ENCODE measurements at places on chromosomes 4 and X.

- no peak for DNase-seq
These were observed 14.3 kb upstream of the GCNA start for GRCh38 chrX:71563921-71564320.

DNA sequence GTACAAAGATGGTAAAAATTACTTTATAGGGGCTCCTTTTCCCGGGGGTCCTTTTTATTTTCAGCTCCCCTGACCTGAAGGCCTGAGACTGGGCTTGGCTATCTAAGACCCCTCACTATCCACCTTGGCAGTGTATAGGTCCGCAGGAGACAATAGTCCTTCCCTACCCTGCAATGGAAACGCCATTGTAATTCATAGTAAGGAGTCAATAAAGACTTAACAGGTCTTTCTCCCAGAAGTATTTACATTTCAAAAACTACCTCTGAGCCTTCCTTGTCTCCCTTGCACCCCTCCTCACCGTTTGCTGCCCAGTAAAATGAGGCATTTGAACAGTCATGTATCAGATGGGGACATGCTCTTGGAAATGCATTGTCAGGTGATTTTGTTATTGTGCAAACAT, 401.2 kb upstream of the CNKSR2 start:
- DNase-seq: no peak

GRCh38 chr4:156778606-156779005, 193.0 kb downstream of the PDGFC start:
- no peak for DNase-seq

DNA sequence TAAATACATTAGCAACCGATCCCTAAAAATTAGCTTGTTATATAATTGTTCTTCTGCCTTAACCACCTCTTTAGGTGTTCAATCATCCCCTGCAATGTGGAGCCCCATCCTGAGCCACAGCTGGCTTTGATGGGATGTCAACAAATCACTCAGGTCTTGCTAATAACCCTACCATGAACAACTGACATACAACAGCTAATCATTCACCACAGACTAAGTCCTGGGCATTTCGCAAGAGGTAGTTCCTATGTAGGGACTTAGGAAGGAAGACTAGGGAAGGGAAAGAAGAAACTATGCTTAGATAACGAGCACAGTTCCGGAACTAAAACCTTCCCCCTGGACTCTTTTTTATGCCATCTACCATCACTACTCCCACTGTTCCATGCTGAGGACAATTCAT, 63.6 kb upstream of the PTCHD1 start:
- DNase-seq: no peak

- DNase-seq: no peak
These were observed 38.5 kb upstream of the PDLIM5 start for GRCh38 chr4:94413085-94413840.

DNA sequence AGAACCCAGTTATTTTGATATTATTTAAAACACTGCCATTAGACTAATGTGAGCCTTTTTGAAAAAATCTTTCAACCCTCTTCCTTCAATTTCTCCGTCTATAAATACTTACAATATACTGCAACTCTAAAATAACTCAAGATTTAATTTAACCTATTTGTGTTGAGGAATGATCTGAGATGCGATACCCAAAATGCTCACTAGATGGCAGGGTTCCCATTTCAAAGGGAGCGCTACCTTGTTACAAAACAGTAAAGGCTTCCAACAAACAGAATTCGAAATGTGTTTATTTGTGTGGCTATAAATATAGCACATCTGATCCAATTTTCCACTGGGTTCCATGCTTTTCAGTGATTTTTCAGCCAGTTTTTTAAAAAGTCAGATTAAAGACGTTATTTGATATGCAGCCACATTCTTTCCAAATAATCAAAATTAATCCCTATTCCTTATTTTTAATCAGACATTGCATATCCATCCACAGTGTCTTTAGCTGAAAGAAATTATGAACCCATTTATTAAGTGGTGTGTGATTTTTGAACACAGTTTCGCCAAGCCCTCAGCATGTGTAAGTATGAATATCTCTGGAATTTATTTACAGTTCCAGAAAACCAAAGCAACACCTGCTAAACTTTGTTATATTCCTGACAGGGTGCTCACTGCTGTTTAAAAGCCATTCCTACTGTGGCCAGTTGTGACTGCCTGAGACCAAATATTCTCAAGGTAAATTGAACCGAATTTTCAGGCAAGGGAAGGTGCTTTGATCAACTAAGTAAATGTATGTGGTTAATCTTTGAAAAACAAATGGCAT, 668.0 kb upstream of the LCORL start:
- DNase-seq: peak; percentile 35

GRCh38 chrX:24577091-24577490, 70.1 kb downstream of the PCYT1B start:
- no peak for DNase-seq

- no peak for DNase-seq
These were observed at the start of gene CD38 for GRCh38 chr4:15778289-15779241. Gene CD38 (plus strand): TSS chr4:15778328. CDS start chr4:15778415, 87 bp downstream.

GRCh38 chrX:105696870-105697269, 125.5 kb upstream of the NRK start:
- no peak for DNase-seq

- no peak for DNase-seq
These were observed 56.5 kb downstream of the SNX25 start for GRCh38 chr4:185265942-185266341.

- DNase-seq: no peak
These were observed 56.6 kb downstream of the LINC00632 start for GRCh38 chrX:140766024-140766611.

- DNase-seq: no peak
These were observed 125.1 kb downstream of the CAMK2D start for GRCh38 chr4:113636438-113636818.

- no peak for DNase-seq
These were observed 160.0 kb downstream of the SPCS3 start for GRCh38 chr4:176479767-176480166.

DNA sequence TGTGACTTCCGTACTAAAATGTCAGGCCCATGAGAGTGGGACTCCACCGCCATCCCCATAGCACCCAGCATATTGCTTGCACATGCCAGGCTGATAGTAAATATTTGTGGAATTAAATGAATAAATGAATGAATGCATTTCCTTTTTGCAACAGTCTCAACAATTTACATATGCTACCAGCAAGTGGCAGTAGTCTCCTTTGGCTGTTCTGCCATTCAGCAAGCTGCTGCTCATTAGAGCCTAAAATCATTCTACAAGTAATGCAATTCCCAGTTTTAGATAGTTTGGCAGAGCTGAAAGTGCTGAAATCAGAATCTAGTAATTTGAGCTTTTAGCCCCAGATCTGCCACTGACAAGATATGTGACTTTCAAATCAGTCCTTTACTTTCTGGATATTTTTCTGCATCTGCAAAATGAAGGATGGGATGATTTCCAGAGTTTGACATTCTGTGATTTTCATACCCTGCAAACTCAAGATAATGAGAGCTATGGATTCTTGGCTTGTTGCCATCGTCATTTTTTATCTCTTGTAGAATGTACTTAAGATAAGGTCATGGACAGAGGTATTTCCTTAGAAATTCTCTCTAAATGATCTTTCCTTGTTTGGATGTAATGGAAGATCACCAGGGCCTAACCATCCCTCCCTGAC, 35.7 kb upstream of the INTS6L start:
- no peak for DNase-seq

- DNase-seq: no peak
These were observed 15.8 kb downstream of the DCTD start for GRCh38 chr4:182901337-182901736.

GRCh38 chrX:46634577-46634976, 61.0 kb downstream of the CHST7 start:
- DNase-seq: no peak

- DNase-seq: no peak
These were observed 70.9 kb upstream of the UGT2B7 start for GRCh38 chr4:69025191-69025998.

DNA sequence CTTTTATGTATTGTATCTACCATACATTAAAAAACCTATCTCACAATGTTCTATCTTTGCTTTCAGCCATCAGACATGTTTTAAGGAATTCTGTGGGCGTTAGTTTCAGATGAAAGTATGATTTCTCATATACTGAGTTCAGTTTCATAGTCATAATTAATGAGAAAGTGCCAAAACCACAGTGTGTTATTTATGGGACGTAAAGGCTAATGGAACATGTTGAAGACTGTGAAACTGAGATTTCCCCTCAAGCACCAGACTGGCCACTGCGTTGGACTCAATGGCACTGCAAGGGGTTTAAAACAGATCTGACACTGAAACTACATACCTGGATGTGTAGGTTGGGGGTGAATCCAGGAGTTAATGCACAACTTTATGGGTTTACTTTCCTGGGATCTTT, 32.0 kb downstream of the F8 start:
- DNase-seq: no peak

DNA sequence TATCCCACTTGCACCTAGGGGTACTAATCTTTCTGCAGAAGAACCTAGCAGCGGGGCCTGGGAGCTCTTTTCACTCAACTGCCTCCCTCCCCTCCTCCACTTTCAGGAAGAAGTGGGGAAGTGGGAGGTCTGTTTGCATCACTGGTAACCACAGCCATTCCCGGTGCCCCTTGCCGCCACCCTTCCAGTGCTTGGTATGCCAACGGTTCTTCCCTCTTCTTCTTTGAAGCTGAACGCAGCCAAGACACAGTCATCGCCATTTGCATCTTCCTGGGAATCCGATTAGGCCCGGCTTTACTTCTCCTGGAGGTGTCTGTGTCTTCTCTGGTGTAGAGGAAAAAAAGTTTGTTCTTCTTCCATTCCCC, 47.2 kb upstream of the RBPJ start:
- no peak for DNase-seq

- peak; percentile 27 for DNase-seq
These were observed 19.3 kb downstream of the JAKMIP1 start for GRCh38 chr4:6180841-6181631.

DNA sequence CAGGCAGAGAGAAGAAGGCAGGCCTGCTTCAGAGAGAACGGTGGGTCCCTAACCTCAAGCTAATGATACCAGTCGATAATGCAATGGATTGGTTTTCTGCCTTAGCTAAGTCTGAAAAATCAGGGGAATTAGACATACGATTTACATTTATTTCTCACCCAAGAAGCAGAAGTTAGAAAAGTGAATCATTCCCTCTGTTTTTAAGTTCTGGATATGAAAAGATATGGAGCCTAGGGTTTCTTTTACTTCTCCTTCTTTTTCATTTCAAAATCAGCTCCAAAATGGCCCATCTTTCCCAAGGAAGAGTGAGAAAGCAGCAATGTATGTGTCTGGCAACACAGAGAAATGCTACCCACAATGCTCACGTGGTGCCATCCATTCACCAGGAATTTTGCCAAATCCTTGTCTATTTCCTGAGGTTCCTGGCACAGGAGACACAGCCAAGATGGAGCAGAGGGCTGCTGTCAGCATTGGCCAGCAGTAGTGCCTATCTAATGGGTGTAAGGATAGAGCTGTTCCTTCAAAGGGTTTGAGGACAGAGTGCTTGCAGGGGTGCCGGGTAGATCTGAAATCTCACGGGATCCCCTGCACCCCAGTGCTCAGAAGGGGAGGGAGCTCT, 231.5 kb downstream of the MAML3 start:
- DNase-seq: no peak

DNA sequence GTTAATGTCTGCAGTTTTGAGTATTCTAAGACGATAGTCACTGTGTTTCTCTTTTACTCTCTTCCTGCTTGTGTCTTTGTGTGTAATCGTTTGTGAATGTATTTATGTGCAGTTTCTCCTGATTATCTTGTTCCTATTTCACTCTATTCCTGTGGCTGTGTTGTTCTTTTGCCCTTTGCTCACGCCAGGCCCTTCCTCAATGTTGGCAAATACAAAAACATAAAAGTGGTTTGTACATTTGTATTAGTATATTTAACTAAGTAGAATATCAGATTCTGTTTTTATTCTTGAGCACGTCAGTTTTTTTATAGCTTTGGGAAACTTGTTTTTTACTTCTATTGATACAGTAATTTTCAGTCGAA, 107.6 kb upstream of the BMPR1B start:
- DNase-seq: no peak

DNA sequence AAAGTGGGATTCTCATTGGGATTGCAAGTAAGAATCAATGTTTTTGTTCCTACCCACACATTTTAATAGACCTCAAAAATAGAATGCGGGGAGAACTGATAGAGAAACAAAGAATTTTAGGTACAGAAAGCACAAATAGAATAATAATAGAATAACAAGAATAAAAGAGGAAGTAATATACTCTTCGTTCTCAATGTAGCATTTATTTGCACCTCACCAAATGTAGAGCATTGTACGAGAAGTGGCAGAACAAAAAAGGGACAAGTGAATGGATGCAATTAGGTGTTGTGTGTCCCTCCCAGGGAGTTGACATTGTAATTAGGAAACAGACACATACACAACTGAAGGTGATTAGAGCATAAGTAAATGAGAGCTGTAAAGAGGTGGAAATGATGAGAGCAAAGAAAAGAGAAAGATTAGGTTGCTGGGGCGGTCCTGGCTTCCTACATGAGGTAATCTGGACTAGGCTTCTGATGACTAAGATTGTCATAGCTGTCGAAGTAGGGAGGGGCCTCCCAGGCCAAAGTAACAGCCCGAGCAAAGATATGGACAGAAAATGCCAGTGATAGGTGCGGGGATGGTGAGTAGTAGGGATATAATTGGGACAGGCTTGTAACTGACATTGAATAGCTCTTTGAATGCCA, 10.4 kb downstream of the RAB9A start:
- DNase-seq: no peak

DNA sequence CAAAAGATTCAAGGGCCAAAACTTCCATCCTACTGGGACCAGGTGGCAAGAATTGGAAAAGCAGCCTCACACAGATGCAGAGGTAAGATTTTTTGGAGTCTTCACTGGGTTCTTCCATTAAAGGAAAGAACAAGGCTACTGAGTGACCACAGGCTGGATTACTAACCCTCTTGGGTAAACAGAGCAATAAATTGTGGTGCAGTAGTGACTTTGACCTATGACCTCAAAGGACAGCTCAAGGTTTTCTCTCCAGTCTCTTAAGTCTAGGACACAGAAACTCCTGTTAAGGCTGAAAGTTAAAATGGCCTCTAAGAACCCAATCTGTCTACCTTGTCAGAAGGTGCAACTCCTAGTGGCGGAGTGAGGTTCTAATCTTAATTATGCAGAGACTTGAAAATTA, 464.9 kb downstream of the SMARCA1 start:
- no peak for DNase-seq

- DNase-seq: no peak
These were observed 99.5 kb downstream of the ZNF827 start for GRCh38 chr4:145839151-145839550.

- DNase-seq: no peak
These were observed 433.9 kb upstream of the CPEB2 start for GRCh38 chr4:14568351-14568750.

DNA sequence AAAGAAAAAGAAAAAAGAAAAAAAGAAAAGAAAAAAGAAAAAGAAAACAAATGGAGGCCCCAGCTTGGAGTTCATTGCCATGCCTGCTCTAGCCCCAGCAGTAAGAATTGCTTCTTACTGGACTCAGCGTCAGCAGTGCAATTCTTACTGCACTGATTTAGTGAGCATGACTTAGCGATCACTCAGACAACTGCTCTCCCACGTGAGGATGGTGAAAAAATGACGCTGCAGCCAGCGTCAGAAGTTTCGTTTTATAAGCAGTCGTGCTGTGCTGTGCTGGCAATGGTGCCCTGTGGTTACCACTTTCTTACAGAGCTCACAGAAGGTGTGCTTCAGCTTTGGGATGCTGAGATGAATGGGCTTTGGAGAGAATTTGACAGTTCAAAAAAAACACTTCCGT, 68.3 kb upstream of the DDX3X start:
- peak; percentile 48 for DNase-seq

GRCh38 chr4:127134490-127134889, 498.3 kb upstream of the INTU start:
- DNase-seq: no peak

GRCh38 chr4:90419124-90419711, 292.0 kb downstream of the CCSER1 start:
- DNase-seq: no peak

All from stimulated activated CD4-positive, alpha-beta T cell treated with anti-CD3 and anti-CD28 coated beads, Interleukin-15, amount 100 ng/mL, for 48 hours (primary cell).